ENCODE measurements at places on chromosomes 1 and 21.
A peak's percentile ranks its signal among the peaks of the same experiment; 100 is the strongest.

GRCh38 chr21:34129901-34130715 is 56.7 kb downstream of the MRPS6 start:
- peak; percentile 22 for DNase-seq

DNA sequence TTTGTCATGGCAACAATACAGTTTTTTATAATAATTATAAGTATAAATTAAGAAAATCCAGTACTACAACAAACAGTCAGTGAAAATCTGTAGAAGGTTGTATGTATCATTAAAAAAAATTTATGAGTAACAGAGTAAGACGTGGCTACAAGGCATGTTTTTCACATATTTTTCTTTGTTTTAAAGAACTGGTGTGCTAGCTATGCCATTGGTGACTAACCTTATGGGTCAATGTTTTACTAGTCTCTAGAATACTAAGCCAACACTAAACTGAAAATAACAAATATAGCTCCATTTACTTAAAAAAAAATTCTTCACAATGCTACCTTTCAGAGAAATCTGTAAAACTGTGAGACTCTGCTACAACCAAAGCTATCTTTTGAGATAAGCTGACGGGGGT is 261.5 kb downstream of the ADGRL2 start:
- DNase-seq = no peak

DNA sequence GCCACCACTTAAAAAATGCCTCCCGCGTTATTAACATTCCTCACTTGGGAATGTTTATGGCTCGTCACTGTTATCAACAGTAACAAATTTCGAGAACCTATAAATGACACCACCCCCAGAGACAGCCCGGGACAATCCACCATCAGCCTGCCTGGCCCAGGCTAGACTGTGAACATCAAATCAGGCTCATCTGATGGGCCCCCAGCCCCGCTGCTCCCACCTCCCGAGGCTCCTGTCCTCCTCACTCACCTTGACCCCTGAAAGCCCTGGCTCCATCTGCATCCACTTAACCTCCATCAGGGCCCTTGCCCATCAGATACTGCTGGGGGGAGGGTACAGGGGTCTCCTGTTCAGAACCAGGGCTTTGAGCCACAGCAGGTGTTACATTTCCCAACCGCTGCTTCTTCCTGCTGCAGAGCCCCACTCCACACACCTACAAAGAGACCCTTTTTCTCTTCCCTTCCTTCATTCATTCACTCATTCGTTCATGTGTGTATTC is 156.5 kb upstream of the VAMP3 start:
- no peak for DNase-seq

DNA sequence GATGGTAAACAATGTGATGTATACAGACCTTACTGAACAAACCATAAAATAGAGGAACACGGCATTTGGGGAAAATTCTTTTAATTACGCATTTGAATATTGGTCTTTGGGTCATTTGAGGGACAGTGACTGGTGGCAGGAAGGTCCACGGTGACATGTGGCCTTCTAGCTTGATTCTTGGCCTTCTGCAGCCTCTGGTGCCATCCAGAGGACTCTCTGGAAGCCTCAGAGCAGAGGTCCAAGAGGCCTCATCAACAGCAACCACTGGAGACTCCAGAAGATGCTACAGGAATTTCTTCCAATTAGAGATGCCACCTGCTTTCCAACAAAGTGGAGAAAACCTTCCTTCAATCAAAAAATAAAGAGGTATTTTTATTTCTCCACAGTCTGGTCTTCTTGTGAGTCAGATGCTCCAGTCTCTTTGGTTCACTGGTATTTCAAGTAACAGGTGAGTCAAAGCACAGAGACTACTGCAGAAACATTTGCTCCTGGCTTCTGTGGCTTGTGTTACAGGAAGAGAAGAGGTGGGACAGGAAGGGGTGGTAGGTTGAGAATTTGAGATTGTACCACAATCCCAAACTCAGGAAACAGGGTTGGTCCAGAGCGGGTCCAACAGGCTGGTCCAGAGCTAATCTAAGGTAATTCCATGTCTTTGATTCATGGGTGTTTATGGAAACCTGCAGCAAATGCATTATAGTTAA is 2.7 kb upstream of the F5 start:
- peak; percentile 20 for DNase-seq

- DNase-seq = no peak
Measured at GRCh38 chr1:216020743-216021345, 402.4 kb downstream of the USH2A start.

GRCh38 chr1:117371441-117372151 is 4.3 kb downstream of the MAN1A2 start:
- no peak for DNase-seq

DNA sequence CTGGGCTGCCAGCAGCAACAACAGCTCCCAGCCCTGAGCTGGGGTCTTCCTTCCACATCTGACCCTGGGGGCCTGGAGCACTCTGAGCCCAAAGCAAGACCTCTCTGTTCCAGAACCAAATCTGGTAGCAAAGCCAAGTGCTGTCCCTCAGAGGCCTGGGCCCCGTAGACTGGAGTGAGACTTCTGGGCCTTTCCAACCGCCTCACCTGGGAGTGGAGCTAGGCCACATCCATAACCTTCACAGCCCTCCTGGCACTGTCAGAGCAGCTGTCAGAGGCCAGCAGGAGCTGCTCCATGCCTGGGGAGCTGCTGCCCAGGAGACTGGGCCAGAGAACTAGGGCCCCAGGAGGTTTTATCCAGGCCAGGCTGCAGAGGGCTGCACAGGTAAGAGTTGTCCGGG is 15.4 kb upstream of the SLC5A9 start:
- no peak for DNase-seq

DNA sequence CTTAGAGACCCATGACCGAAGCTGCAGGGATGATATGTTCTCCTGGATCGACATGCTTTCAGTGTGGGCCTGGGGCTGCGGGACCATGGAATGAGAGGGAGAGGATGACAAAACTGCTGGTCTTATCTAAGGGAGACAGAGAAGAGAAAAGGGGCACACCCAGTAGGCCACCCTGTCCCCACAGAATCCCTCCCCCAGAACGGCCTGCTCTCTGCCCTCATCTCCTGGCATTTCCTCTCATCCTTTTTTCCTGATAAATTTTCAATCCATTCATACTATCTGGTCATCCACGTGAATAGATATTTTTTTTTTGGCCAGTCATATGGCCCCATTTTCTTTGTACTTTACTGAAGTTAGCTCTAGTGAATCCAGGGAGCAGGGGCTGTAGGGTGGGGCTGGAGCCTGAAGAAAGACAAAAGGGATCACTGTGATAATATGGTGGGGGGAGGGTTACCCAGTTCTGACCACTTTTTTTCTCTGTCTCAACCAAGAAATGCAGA is at the start of gene PKLR:
PKLR (minus strand) TSS at position 97 of the 500 bp plus-strand sequence; CDS start at position 54, 43 bp downstream.
- no peak for DNase-seq

DNA sequence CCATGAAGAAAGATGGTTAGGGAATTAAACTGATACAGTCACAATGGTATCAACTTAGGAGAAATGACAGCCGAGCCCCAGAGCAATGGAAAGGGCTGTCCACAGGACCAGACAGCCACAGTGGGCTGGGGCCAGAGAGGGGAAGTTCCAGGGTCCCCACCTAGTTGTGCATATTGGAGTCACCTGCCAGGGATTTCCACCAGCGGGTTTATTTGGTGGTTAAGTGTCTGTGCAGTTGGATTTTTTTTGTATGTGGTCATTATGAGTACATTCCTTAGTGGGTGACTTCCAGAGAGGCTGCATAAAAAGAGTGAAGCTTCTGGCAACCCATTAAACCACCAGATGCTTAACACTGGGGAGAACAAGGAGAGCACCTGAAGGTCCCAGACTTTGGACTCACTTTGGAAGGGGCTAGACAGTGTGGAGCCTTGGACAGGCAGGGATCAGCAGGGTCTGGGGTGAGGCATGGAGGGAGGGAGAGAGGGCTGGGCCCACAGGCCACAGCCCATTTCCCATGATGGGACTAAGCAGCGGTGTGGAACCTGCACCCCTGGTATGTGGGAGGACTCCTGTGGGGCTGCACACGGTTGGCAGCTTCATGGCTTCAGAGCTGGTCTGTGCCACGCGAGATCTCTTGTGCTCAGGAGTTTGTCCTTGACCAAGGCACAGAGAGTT is 7.8 kb upstream of the PTTG1IP start:
- no peak for DNase-seq

DNA sequence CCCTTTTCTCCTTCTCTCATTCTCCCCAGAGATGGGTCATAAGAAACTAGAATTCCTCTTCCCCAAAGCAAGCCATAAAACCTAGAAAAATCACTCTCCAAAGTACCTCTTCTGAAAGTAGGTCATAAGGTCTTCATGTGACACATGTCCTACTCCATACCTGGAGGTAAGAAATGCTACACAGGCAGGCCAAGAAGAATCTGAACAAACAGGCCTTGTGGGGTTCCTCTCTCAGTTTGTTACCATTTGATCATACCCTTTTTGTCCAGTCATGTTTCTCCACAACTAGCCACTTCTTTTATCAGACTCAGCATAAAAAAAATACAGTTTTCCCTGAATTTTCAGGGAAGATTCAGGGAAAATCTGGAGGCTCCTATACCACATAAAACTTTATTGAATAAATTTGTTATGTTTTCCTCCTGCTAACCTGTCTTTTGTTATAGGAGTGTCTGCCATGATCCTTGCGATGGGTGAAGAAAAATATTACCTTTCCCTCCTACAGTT is 134.4 kb upstream of the LMO4 start:
- DNase-seq = no peak

- DNase-seq = no peak
Measured at GRCh38 chr1:103024051-103024450, 84.3 kb downstream of the COL11A1 start.

- DNase-seq = no peak
Measured at GRCh38 chr1:118206966-118207365, 21.9 kb upstream of the SPAG17 start.

GRCh38 chr1:247110627-247111258 is 6.6 kb upstream of the ZNF669 start:
- DNase-seq = peak; percentile 25
